Stimulated activated CD4-positive, alpha-beta T cell treated with anti-CD3 and anti-CD28 coated beads, Interleukin-15, amount 100 ng/mL, for 24 hours (primary cell): ENCODE measurements at places on chromosomes 5 and 9.
A peak's percentile ranks its signal among the peaks of the same experiment; 100 is the strongest.

DNA sequence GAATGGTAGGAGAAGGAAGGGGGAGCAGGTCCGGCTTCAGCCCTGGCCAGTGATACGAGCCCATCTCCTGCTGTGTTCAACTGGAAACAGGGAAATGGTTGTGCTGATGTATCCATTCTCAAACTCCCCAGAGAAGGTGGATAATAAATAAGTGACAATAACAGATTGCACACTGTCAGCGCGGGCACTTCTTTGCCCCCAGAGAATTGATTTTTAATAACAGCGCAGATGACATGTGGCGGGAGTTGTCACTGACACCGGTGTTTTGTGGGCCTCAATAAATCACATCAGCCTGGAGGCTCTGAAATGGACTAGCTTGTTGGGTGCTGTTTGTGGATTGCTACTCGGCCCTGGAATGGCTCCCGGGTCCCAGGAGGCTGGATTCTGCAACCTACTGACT is 141.4 kb upstream of the PANK3 start:
- no peak for DNase-seq

DNA sequence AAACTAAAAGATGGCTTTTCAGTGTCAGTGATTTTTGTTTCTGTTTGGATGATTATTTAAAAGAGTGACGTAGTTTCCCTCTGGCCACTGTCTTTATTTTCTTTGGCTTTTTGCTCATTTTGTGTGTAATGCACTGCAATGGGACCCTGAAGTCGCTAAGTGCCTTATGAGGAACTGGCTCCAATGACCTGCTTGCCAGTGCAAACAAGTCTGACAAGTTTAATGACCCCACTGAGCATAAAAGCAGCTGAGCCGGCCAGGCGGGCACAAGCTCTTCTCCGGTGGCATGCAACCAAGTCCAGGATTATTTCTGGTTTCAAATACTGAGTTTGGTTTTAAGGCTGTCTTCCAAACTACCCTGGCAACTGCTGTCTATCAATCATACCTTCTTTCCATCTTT is 15.6 kb upstream of the GNA14 start:
- DNase-seq = no peak

DNA sequence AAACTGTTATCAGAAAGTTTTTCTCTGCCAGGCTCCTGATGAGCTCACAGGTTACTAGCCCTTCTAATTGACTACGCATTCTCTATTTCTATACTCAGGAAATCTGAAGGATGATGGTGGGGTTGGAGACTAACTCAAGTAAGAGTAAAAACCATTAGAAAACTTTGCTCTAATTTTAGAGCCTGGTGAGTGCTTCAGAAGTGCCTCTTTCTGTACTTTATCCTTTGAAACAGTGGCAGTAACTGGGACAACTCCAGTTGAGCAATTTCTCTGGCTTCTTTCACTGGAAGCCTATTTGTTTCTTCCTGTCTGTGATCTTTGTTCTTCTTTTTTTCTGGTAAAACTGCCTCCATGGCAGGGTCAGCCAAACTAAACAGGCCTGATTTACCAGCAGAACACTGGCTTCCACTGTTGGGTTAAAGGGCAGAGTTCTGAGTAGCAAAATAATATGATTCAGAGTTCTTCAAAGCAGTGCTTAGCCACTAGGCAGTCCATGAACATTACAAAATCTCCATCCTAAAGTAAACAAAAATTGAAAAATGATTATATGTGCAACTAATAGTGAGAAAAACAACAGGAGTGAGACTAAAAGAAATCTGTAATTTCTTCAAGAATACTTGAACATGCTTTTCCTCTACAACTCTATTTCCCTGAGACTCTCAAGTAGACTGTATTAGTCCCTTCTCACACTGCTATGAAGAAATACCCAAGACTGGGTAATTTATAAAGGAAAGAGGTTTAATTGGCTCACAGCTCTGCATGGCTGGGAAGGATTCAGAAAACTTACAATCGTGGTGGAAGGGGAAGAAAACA is 79.8 kb downstream of the MROH2B start:
- no peak for DNase-seq

DNA sequence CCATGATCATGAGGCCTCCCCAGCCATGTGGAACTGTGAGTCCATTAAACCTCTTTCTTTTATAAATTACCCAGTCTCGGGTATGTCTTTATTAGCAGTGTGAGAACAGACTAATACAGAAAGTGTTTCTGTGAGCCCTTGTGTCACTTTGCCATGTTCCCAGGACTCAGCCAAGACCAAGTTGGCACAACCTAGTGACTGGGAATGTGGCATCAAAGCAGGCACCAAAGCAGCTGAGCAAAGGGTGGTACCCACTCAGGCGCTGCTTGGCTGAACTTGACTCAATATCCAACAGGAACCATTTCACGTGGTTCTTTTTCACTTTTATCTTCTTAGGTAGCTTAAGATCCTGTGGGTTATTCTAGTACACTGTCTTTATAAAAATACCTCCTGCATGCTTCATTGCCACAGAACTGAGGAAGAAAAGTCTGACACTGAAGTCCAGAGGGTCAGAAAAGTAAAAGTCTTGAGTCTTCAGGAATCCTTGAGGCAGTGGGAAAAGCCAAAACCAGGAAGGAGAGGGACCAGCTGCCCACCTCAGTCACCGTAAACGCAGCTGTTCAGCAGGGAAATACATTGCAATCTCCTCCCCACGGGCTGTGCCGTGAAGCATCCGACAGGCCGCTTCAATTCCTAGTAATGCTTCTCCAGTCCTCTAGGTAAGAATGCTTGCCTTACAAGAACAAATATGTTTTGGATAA is 90.5 kb upstream of the RETREG1 start:
- DNase-seq = no peak

- DNase-seq = no peak
Observed at GRCh38 chr9:137432687-137433348, 8.3 kb downstream of the ENTPD8 start.

GRCh38 chr5:107403228-107403953 is 267.3 kb downstream of the EFNA5 start:
- no peak for DNase-seq

DNA sequence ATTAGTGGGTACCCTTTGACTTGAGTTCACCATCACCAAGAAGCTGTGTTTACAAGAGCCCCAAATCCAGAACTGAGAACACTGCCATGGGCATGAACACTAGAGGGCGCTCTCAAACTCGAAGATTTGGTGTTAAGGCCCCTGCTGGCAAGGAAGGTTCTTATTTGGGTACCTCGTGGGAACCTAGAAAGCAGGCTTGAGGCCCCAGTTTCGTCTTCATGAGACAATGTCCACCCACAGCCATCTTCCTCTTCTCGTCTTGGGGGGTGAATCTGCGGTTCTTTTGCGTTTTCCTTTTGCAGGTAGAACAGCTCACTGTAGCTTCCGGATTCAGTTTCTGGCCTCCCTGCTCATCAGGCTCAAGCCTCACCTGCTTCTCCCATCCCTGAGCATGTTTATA is 184.0 kb downstream of the SEMA5A start:
- peak; percentile 31 for DNase-seq

DNA sequence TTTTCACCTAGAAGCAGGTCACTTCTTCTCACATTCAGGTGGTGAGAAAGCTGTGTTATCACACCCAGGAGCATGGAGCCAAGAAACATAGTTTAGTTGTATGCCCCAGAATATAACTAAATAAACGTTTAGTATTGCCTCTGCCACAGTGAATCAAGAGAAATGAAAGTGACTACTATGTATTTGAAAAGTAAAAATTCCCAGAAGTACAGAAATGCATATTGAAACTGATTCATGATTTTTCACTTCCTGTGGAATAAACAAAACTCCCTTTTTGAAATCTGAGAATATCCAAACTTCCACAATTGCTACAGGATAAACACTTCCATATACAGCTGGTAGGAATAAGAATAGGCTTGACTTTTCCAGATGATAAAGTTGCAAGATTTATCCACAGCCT is 15.3 kb upstream of the NINJ1 start:
- no peak for DNase-seq

DNA sequence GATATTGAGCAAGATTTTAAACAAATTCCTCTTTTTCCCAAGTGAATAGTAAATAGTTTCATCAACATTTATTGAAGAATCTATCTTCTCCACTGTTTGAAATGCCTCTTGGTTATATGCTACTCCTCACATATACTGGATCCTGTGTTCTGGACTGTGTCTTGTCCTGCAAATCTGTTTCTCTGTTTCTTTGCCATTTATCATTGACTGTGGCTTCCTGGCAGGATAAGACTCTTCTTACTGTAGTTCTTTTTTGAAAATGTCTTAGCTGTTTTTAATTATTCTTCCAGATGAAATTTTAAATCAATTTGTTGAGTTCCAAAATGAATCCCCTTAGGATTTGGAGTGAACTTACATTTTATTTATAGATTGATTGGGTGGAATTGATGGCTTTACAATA is 27.8 kb downstream of the RALGPS1 start:
- no peak for DNase-seq

GRCh38 chr5:51860532-51861018 is 477.3 kb downstream of the ISL1 start:
- DNase-seq = no peak

- no peak for DNase-seq
Observed at GRCh38 chr5:146620031-146620668, 104.2 kb upstream of the GPR151 start.
